Activated naive CD4-positive, alpha-beta T cell treated with anti-CD3 and anti-CD28 coated beads, Interleukin-2, amount 10 ng/mL, durations not matched to agents 7 days and 5 days (primary cell): ENCODE measurements at places on chromosomes 1 and 21.

- peak overlapping the region; percentile 11 for H3K27ac ChIP-seq
- peaks cover 16% of the 10 kb centered on the region for H3K36me3 ChIP-seq
- no peak for DNase-seq
- H3K4me1 ChIP-seq = peaks cover 40% of the 10 kb centered on the region
- H3K27me3 ChIP-seq = peaks cover 7% of the 10 kb centered on the region
- peak overlapping the region; percentile 43 for H3K4me3 ChIP-seq
Measured at GRCh38 chr21:37075214-37075770, 2.2 kb downstream of the TTC3 start.

- peaks cover 36% of the 10 kb centered on the region for H3K27me3 ChIP-seq
- no peak for DNase-seq
- H3K4me1 ChIP-seq = peaks cover 2% of the 10 kb centered on the region
- no peak overlapping the region for H3K4me3 ChIP-seq
- H3K27ac ChIP-seq = no peak overlapping the region
Measured at GRCh38 chr1:183205196-183205781, 19.2 kb downstream of the LAMC2 start.

- no peak for DNase-seq
- H3K4me1 ChIP-seq = no peaks in the 10 kb centered on the region
- no peak overlapping the region for H3K4me3 ChIP-seq
Measured at GRCh38 chr1:197965132-197965840, 48.1 kb downstream of the LHX9 start.

GRCh38 chr1:160061369-160062229, 8.4 kb downstream of the KCNJ10 start:
- H3K4me3 ChIP-seq = no peak overlapping the region
- H3K27ac ChIP-seq = no peak overlapping the region
- H3K27me3 ChIP-seq = peaks cover 69% of the 10 kb centered on the region

GRCh38 chr1:154431586-154432373, 26.6 kb downstream of the IL6R start:
- no peak for DNase-seq
- peaks cover 22% of the 10 kb centered on the region for H3K4me1 ChIP-seq
- H3K27ac ChIP-seq = no peak overlapping the region
- no peaks in the 10 kb centered on the region for H3K27me3 ChIP-seq

GRCh38 chr1:34822202-34822601, 29.4 kb downstream of the GJA4 start:
- no peak for DNase-seq
- no peaks in the 10 kb centered on the region for H3K27me3 ChIP-seq
- no peaks in the 10 kb centered on the region for H3K36me3 ChIP-seq
- no peak overlapping the region for H3K27ac ChIP-seq

DNA sequence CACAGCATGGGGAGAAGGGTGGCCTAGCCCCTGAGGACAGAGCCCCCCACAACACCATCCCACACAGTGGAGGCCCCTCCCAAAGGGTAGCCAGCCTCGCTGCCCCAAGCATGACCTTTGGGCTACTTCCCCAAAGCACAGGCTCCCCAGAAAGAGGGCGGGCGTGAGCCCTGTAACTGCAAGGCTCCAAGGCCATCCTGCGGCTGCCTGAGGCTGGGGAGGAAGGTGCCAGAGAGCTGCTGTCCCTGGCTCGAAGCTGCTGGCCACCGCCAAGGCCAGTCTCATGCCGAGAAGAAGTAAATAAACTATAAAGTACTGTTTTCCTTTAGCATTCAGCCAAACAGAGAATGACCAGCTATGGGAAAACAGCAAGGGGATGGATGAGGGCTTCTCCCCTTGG, 27.5 kb downstream of the UBASH3A start:
- peaks cover 31% of the 10 kb centered on the region for H3K4me1 ChIP-seq
- DNase-seq = no peak
- peaks cover 91% of the 10 kb centered on the region for H3K36me3 ChIP-seq
- no peaks in the 10 kb centered on the region for H3K27me3 ChIP-seq
- H3K4me3 ChIP-seq = no peak overlapping the region
- no peak overlapping the region for H3K27ac ChIP-seq

DNA sequence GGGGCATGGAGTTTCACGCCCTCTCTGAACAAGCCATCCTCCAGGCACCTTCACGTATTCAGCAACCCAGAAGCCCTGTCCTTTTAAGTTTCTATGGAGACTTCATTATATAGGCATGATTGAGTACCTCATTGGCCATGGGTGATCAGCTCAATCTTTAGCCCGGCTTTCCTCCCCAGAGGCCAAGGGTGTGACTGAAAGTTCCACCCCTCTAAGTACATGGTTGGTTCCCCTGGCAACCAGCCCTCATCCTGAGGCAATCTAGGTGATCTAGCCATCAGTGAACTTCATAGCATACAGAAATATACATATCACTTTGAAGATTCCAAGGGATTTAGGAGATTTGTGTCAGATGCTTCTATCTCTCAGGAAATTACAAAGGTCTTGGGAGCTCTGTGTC, 21.3 kb upstream of the DHX9 start:
- no peak for DNase-seq
- H3K27ac ChIP-seq = no peak overlapping the region
- no peaks in the 10 kb centered on the region for H3K27me3 ChIP-seq
- H3K36me3 ChIP-seq = no peaks in the 10 kb centered on the region
- H3K4me3 ChIP-seq = no peak overlapping the region

- no peak overlapping the region for H3K4me3 ChIP-seq
- H3K27me3 ChIP-seq = no peaks in the 10 kb centered on the region
- DNase-seq = no peak
- H3K4me1 ChIP-seq = no peaks in the 10 kb centered on the region
Measured at GRCh38 chr21:22536509-22536908, 1538.3 kb downstream of the NCAM2 start.

- DNase-seq = no peak
- H3K27ac ChIP-seq = no peak overlapping the region
- H3K4me3 ChIP-seq = no peak overlapping the region
- H3K27me3 ChIP-seq = no peaks in the 10 kb centered on the region
Measured at GRCh38 chr1:78184460-78185072, 138.8 kb downstream of the GIPC2 start.

GRCh38 chr1:59266180-59266926, 30.5 kb upstream of the FGGY start:
- no peaks in the 10 kb centered on the region for H3K36me3 ChIP-seq
- no peak overlapping the region for H3K4me3 ChIP-seq
- no peaks in the 10 kb centered on the region for H3K4me1 ChIP-seq
- H3K27me3 ChIP-seq = peaks cover 9% of the 10 kb centered on the region

GRCh38 chr1:84347932-84348555, 46.5 kb downstream of the SAMD13 start:
- no peak overlapping the region for H3K4me3 ChIP-seq
- H3K36me3 ChIP-seq = no peaks in the 10 kb centered on the region
- H3K27ac ChIP-seq = no peak overlapping the region
- no peaks in the 10 kb centered on the region for H3K27me3 ChIP-seq
- H3K4me1 ChIP-seq = no peaks in the 10 kb centered on the region

GRCh38 chr1:205480349-205480985, 24.0 kb upstream of the CDK18 start:
- H3K27ac ChIP-seq = no peak overlapping the region
- H3K4me1 ChIP-seq = peaks cover 19% of the 10 kb centered on the region
- H3K4me3 ChIP-seq = no peak overlapping the region
- peaks cover 61% of the 10 kb centered on the region for H3K27me3 ChIP-seq

DNA sequence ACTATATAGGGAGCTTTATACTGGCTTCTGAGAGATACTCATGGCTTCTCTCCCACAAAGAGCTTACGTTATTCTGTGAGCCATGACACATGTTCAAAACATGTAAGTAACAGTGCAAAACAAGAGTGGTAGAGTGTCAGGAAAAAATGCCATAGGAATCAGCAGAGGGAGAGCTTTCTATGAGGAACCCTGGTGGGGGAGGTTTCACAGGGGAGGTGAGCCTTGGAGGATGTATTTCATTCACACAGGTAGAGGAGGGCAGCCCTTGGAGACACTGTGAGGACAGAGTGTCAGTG, 72.7 kb upstream of the LYST start:
- H3K36me3 ChIP-seq = peaks cover 3% of the 10 kb centered on the region
- H3K4me3 ChIP-seq = no peak overlapping the region
- H3K27me3 ChIP-seq = peaks cover 10% of the 10 kb centered on the region
- DNase-seq = no peak
- peaks cover 40% of the 10 kb centered on the region for H3K4me1 ChIP-seq

- no peak within 1 kb of the TSS for H3K27ac ChIP-seq
- H3K4me1 ChIP-seq = no peaks in the 10 kb centered on the region
- DNase-seq = no peak
- H3K4me3 ChIP-seq = no peak within 1 kb of the TSS
Measured at GRCh38 chr1:155033524-155033923, at the start of the genes DCST1 and DCST2. Gene DCST1, plus strand, starts transcription at chr1:155033824. Its CDS starts 213 bp downstream, at chr1:155034037. Gene DCST2, minus strand, starts transcription at chr1:155033781. Its CDS starts 80 bp downstream, at chr1:155033701.

GRCh38 chr1:172600615-172601014, 58.3 kb upstream of the FASLG start:
- no peaks in the 10 kb centered on the region for H3K27me3 ChIP-seq
- no peak for DNase-seq
- H3K4me1 ChIP-seq = peaks cover 17% of the 10 kb centered on the region

GRCh38 chr1:32289256-32289655, 2.6 kb upstream of the HDAC1 start:
- no peak overlapping the region for H3K27ac ChIP-seq
- peaks cover 29% of the 10 kb centered on the region for H3K36me3 ChIP-seq
- no peak overlapping the region for H3K4me3 ChIP-seq

DNA sequence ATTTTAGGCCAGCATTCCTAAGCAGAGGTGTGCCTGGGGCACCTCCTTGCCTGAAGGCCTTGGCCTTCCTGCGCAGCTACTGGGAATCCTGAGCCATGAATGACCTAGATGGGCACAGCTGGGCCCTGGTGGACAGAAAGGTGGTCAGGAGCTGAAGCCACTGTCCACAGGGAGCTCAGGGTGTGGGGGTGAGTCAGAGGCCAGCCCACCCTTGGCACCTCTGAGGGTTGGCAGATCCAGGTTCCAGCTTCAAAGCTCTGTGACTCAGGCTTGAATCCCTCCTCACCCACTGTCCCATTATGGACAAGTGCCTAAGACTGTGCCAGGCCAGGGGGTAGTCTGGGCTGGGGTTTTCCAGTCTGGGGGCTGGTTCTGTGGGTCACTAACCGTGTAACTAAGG, 6.4 kb upstream of the EDN2 start:
- H3K27me3 ChIP-seq = peaks cover 77% of the 10 kb centered on the region
- H3K36me3 ChIP-seq = no peaks in the 10 kb centered on the region
- peaks cover 5% of the 10 kb centered on the region for H3K4me1 ChIP-seq
- no peak for DNase-seq
- H3K27ac ChIP-seq = no peak overlapping the region

GRCh38 chr1:156524481-156524869, 23.9 kb upstream of the MEF2D start:
- no peak overlapping the region for H3K4me3 ChIP-seq
- peak overlapping the region; percentile 16 for H3K27ac ChIP-seq
- H3K4me1 ChIP-seq = peaks cover 47% of the 10 kb centered on the region
- DNase-seq = no peak
- H3K27me3 ChIP-seq = peaks cover 7% of the 10 kb centered on the region

GRCh38 chr1:36155408-36156328, at the start of gene MAP7D1:
Gene MAP7D1, plus strand, starts transcription at chr1:36156160. Its CDS starts 258 bp downstream, at chr1:36156418.
- H3K27me3 ChIP-seq = no peaks in the 10 kb centered on the region
- DNase-seq = peak; percentile 87
- H3K4me3 ChIP-seq = peak within 1 kb of the TSS; percentile 94
- H3K36me3 ChIP-seq = peaks cover 29% of the 10 kb centered on the region
- H3K4me1 ChIP-seq = peaks cover 77% of the 10 kb centered on the region

DNA sequence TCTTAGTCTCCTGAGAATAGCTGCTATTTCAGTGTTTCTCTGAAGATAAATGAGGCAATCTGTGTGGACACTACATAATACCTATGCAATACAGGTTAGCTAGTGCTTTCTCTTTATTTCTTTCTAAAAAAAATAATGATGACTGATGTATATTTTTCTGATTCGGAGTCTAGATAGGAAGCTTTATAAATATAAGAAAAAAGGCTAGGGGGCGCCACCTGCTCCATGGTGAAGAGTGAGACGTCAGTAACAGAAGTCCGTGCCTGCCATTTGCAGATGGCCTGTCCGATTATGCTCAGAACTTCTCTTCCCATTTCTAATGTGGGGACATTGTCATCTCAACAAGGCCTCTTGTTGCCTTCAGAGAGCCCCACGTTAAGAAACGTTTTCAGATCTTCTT, 26.4 kb downstream of the QSOX1 start:
- no peak overlapping the region for H3K27ac ChIP-seq

DNA sequence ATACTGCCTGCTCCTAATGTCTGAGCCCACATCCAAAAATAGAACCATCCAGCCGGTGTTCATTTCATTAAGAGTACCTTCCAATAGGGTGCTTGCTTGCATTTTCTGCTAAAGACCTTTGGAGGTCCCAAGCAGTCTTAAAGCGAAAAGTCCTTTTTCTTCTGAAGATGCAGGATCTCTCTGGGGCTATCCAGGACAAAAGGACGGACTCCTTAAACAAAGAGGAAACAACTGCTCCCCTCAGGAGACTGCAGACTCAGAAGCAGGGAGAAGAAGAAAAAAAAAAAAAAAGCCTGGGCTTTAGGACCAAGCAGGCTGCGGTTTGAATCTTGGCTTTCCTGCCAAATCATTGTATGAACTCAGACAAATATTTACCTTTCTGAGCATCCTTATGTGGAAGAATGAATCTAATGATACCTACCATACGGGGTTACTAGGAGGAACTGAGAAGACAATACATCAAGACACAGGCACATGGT, 204.0 kb downstream of the PLPP3 start:
- no peak for DNase-seq
- no peak overlapping the region for H3K4me3 ChIP-seq
- no peak overlapping the region for H3K27ac ChIP-seq
- H3K27me3 ChIP-seq = peaks cover 4% of the 10 kb centered on the region

DNA sequence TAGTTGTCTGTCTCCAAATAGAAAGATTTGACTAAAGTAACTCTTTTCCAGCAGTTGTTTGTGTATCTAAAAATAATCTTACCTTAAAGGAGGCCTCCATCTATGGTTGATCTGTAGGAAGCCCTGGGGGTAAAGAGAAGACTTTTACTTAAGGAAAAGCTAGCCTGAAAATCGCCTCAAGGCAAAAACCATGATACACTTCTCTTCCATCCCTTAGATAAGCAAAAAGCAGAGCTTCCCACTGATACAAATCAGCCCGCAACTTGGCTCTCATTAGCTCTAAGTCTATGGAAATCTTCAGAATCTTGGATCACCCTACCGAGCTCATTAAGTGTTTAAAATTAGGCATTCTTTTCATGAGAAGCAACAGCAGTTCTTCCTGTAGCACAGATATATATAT, 576.9 kb upstream of the PTBP2 start:
- H3K36me3 ChIP-seq = no peaks in the 10 kb centered on the region
- no peak overlapping the region for H3K27ac ChIP-seq
- no peak for DNase-seq
- no peaks in the 10 kb centered on the region for H3K4me1 ChIP-seq
- H3K27me3 ChIP-seq = no peaks in the 10 kb centered on the region

DNA sequence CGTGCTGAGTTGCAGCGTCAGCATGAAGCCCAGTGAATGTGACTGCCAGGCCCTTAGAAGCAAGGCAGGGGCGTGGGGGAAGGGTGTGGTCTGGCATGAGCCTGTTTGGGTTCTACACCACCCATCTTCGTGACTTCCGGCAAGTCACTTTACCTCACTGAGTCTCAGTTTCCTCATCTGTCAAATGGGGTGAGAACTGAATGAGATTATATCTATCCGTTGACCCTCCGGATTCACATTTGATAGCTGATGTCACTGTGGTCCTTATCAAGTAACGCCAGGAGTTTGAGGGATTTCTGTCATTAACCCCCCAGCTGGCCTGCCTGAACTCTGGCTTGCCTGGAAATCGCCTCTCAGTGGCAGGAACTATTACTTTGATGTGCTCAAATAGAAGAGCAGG, 15.6 kb downstream of the MRPL37 start:
- no peak overlapping the region for H3K27ac ChIP-seq
- peaks cover 49% of the 10 kb centered on the region for H3K36me3 ChIP-seq
- no peak overlapping the region for H3K4me3 ChIP-seq
- no peak for DNase-seq
- no peaks in the 10 kb centered on the region for H3K4me1 ChIP-seq
- no peaks in the 10 kb centered on the region for H3K27me3 ChIP-seq

GRCh38 chr1:200909757-200910239, 15.1 kb downstream of the INAVA start:
- H3K27me3 ChIP-seq = peaks cover 40% of the 10 kb centered on the region
- H3K27ac ChIP-seq = no peak overlapping the region
- no peak for DNase-seq
- no peaks in the 10 kb centered on the region for H3K36me3 ChIP-seq
